ENCODE measurements at places on chromosomes 7 and 10. TPM values are rescaled to one million over a fixed set of nuclear protein-coding genes. Genes with fewer than 3 reads are reported as not detected.

The EPHB4 gene
- 8.4 TPM for total RNA-seq

The GDF2 gene
- not detected for total RNA-seq

The FXYD4 gene
- total RNA-seq = not detected

The CACUL1 gene
- 42.4 TPM for total RNA-seq

All from occipital lobe (tissue), 3 donors.